ENCODE measurements at places on chromosomes 12 and 14.

DNA sequence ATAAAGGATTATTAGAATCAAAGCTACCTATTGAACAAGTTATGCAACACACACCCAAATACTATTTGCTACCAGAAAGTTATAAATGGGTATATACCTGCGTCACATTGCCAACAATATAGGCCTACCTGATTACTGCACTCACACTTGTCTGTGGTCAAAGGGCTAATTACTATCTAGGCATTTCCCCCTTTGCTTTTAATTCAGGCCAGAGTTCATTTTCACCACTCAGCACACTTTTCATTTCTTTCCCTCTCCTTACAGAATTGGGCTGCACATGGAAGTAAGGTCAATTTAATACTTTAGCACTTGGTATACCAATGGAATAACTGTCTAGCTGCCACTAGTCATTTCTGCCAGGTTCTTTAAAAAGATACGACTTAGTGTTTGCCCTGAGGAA is 1.7 kb downstream of the SOS2 start:
- DNase-seq: no peak

- DNase-seq: no peak
These were observed 1.8 kb upstream of the CCDC198 start for GRCh38 chr14:57495416-57495815.

DNA sequence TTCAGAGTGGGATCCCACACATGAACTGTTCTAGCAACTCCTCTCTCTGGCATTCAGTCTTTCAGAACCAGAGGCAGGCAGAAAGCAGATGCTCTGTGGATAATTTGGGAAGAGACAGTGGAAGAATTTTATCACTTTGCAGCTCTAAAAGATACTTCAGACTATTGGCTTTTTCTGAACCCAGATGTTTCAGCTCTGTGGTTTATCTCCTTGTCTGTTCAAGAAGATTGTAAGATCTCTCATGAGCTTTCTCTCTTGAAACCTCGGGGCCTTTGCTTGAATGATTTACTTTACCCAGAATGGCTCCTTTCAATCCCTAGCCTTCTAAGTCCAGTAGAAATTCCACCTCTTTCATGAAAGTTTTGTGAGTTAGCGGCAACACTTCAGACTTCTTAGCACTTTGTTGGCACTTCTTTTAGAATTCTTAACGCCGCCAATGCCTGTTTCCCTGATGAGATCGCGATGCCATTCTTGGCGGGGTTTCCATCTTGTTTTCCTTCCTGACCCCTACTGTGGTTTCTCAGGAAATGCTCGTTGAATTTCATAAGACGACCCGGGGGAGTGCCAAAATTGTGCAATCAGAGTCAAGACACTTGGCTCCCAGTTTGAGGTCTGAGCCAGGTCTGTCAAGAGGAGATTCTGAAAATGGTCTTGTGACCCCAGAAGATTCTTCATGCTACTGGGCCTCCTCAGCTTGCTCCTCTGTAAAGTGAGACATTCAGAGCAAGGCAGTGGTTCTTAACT is 107.0 kb upstream of the PRICKLE1 start:
- no peak for DNase-seq

- DNase-seq: peak; percentile 20
These were observed 875.2 kb downstream of the FLRT2 start for GRCh38 chr14:86404989-86405649.

DNA sequence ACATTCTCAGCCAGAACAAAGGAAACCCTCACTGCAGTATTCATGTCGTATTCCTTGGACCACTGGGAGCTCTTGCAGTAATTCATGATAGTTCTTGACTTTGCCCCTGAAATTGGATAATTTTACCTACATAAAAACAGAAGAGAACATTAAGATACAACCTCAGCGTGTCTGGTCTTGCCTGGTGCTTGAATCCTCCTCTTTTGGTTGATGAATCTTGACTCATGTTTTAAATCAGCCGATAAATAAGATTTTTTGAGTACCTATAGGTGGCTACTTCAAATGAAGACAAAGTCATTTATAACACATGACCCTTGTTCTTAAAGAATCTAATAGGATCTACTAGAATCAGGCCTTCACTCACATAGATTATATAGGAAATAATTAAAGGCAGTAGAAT is 221.0 kb downstream of the PTPRO start:
- no peak for DNase-seq

- DNase-seq: no peak
These were observed 2.2 kb downstream of the ZC3H10 start for GRCh38 chr12:56120158-56120846.

GRCh38 chr12:2957816-2958431 is 1.3 kb upstream of the TEAD4 start:
- no peak for DNase-seq

DNA sequence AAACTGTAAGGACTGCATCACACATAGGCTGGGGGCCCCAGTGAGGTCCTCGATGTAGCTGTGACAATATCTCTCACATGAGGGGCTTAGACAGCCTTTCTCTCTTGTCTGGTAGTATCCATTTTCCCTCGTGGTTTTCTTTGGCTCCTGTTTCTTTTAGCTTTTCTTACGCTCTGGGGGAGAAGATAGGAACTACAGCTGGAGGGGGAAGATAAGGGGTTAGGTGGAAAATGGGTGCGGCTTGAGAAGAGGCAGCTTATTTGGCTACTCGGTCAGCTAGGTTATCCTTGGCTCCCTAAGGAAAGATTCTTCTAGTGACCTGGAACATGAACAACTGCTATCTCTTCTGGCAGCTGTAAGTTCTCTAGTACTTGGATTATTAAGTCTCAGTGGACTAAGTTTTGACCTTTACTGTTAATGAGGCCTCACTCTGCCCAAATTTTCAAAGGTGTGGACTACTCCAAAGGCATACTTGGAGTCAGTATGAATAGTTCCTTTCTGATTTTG is 28.7 kb upstream of the CPNE8 start:
- no peak for DNase-seq

DNA sequence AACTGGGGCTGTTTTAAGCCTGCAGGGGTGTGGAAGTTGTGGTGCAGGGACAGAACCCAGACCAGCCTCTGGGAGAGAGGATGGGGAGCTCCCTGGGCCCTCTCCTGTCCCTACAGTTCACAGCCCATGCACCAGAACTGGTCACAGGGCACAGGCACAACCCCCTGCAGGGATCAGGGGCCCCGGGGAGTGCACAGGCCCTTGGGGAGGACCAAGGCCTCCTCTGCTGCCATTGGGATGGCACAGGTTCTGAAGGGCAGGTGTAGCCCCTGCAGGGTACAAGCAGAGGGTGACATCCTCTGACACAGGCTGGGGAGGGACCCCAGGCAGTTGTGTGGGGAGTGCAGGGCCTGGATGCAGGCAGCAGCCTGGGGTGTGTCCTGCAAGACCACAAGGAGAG is 66.4 kb upstream of the SFSWAP start:
- no peak for DNase-seq

- no peak for DNase-seq
These were observed 305.3 kb upstream of the OR4E1 start for GRCh38 chr14:21978999-21979314.

DNA sequence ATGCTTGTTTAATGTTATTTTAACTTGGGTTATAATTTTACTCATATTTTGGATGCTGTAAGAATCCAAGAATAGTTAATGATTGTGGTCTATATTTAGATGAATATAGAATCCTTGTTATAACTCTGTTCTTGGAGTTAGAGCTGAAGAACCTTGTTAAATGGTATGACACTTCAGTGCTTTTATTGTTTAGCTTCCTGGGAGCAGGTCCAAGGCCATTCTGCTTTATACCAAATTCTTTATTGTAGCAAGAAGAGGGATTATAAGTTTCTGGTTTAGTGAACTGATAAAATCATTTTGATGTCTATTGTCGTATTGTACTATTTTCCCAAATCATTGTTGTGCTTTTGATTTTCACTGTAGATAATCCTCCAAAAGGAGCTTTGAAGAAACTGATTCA is 69.4 kb downstream of the MIA2 start:
- DNase-seq: no peak

GRCh38 chr14:74975059-74975810 is 19.8 kb upstream of the PGF start:
- DNase-seq: peak; percentile 81

DNA sequence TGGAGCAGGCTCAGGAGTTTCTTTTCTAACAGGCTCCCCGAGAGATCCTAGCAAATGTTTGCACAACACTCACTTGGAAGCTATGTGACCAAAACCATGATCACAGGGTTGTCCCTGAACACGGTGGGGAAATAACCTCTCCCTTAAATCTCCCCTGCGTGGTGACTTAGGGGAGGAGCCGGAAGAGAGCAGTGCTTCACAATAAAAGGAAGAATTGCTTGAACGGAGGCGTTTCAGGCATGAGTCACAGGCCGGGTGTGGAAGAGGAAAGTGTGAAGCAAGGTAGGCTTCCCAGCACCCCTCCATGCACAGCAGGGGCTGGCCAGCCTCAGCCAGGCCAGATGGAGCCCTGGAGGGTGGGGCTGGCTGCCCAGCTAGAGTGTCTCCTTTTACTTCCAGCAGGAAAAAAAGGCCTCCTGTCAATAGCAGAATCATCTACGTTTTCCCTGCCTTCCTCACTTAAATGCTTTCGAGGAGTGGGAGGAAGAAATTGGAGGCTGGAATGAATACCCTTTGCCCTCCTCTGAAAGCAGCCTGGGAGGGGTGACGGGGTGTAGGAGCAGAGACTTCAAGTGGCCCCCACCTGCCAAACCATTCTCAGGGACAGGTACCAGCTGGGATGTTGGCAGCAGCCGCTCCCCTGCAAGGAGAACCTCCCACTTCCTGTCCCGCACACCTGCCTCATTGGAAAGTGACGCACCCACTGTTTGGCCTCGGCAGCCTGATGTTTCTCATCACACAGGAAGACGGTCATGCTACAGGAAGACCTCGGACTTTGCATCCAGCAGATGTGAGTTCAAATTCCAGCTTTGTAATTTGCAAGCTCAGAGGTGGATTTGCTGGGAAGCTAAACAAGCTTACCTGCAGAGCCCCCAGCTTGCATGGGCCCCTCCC is 30.1 kb upstream of the PPP2R5C start:
- peak; percentile 20 for DNase-seq

DNA sequence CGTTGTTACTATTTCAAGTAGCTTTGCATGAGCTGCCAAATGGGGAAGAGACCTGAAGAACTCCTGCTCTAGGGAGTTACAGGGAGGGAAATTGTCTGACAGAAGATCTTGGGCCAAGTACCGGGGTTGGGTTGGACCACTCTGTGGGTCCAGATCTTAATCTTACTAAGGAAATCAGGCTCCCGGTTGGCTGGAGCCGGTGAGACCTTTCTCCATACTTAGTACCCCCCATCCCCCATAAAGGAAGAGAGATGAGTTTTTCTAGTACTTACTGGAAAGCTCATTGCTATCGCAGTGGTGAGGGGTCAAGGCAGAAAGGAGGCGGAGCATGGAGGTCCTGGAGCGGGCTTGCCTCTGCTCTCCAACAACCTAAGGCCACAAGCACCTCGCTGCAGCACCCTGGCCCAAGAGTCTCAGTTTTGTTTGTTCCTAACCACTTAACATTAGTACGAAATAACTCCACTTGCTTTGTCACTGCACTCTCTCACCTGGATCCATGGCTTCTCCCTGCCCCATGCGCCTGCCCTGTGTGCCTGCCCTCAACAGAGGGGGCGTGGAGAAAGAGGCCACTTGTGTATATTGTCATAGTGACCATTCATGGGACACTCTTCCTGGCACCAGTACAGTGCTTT is 6.8 kb upstream of the UNC119B start:
- no peak for DNase-seq

DNA sequence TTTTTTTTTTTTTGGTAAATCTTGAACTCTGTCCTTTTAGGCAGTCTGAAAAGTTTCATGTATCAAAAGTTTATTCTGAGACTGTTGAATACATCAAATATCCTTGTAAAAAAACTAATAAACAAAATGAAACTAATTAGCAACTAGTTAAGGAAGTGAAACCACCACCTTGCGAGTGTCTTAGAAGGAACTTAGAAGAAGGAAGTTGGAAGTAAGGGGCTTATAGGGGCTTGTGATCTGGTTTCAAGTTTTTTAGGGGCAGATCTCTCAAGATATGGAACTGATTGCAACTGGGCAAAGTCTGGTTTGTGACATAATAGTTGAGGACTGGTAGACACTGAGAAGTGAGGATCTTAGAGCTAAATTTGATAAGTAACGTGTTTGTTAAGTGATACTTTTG is 748.8 kb downstream of the C12orf50 start:
- no peak for DNase-seq

GRCh38 chr14:55599250-55599879 is 19.4 kb downstream of the KTN1 start:
- DNase-seq: peak; percentile 22

GRCh38 chr14:102280376-102280962 is 24.5 kb downstream of the MOK start:
- DNase-seq: no peak

DNA sequence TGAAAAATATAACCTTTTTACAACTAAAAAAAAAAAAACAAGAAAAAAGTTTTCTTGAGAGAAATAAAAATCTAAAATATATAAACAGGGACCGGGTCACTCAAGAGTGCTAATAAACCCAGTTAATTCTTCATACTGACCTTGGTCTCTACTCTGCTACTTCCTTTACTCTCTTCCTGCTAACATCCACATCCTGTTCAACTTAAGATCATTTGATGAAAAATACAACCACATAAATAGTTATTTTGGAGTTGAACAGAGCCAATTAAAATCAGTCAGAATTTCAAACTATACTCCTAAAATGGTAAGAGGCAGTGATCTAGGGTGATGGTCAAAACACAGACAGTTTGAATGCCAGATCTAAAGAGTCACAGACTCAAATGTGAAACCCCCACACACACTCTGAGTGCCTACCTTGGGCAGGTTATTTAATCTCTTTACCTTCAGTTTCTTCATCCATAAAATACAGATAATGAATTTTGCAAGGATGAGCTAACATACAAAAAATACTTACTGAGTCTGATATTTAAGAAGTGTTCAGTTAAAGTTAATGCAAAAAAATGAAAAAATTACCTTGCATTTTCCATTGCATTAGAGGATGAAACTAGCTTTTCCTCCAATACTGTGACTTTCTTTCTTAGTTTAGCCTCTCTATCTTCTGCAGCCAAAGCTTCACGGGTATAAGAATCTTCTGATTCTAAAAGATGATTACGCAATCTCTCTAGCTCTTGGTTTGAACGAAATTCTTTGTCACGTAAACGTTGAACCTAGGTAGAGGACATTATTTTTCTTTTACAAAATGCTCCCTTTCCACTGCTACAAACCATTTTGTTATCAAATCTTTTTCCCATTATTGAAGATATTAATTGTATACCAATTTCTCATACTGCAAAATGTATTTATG is 40.9 kb downstream of the TRIP11 start:
- no peak for DNase-seq

GRCh38 chr14:31949709-31950108 is 127.4 kb upstream of the ARHGAP5 start:
- no peak for DNase-seq

- no peak for DNase-seq
These were observed 55.6 kb downstream of the TRMT5 start for GRCh38 chr14:60925286-60925685.

DNA sequence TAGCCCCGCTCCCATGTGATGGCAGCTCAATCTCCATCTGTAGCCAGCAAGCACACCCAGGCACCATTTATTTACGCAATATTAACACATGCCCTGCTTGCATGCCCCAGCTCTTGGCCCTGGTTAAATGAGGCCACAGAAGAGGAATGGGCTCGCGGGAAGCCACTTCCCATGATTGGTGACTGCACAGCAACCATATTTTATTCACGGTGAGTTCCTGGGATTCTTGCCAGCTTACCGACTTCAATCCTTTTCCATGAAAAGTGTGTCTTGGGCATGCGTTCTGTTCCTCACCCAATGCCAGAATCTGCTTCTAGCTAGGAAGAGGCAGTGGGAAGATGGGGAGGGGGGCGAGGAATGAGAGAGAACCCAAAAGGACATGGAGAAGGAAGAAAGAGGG is 54.7 kb downstream of the PITPNM2 start:
- peak; percentile 48 for DNase-seq

GRCh38 chr14:92026548-92027190 is 13.2 kb downstream of the TRIP11 start:
- no peak for DNase-seq

GRCh38 chr12:41804026-41804425 is 340.6 kb downstream of the GXYLT1 start:
- no peak for DNase-seq

Measured in NCI-H446 treated with DMSO at 0.1 percent for 48 hours (cell line).